Pulmonary artery endothelial cell (primary cell): ENCODE measurements at places on chromosomes 4 and X. TPM values are rescaled to one million over a fixed set of nuclear protein-coding genes. Genes with fewer than 3 reads are reported as not detected.

DIPK2B gene
- total RNA-seq, result 3.6 and 3.7 TPM in 2 replicates

DNA sequence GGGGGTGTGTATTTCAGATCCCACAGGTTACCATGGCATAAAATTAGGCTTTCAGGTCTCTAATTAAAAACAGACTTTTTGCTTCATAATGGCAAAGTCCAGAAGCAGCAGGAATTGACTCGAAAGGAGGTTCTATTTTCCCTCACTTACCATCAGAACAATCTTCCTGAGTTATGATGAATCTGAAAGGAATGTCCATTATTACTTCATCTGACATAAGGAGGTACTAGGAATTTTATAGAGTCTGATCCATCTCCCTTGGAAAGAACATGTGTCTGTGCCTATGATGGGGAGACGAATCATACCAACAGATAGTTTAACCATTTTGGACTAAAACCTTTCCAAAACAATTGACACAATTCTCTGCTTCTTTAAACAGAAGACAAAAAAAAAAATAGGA is 206.3 kb upstream of the FGF13 start:
- no peak for DNase-seq

- peak; percentile 2 for DNase-seq
These were observed 1161.3 kb downstream of the C4orf33 start for GRCh38 chr4:130257271-130257670.

DNA sequence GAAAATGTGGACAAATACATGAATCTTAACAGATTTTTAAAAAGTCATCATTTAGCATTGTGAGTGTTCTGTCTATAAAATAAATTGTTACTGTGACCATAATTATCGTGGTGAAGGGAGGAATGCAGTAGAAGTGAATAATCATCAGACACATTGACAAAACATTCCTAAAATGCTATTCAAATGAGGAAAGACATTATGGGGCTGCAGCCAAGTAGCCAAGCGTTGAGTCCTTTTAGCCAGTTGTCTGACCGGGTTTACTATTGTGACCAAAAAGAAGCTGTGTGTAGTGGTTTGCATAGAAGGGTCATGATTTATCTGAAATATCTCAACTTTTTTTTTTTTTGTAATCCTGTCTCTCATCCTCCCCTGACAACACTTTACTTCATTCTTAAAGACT is 19.5 kb downstream of the WWC2 start:
- peak; percentile 44 for DNase-seq

GRCh38 chrX:134999469-134999868 is 8.7 kb downstream of the SMIM10 start:
- no peak for DNase-seq
